Right cardiac atrium (tissue), 5 donors: ENCODE measurements at places on chromosomes 5 and 9. TPM values are rescaled to one million over a fixed set of nuclear protein-coding genes. Genes with fewer than 3 reads are reported as not detected.

- no peak for DNase-seq
Measured at GRCh38 chr5:69188811-69189161, 597 bp upstream of the CENPH start.

GRCh38 chr9:123488722-123489321, 132.8 kb downstream of the CRB2 start:
- no peak for DNase-seq

- no peak for DNase-seq
Measured at GRCh38 chr9:4548811-4549725, 58.8 kb downstream of the SLC1A1 start.

- DNase-seq, result no peak
Measured at GRCh38 chr5:122175852-122176251, 46.5 kb downstream of the ZNF474 start.

DNA sequence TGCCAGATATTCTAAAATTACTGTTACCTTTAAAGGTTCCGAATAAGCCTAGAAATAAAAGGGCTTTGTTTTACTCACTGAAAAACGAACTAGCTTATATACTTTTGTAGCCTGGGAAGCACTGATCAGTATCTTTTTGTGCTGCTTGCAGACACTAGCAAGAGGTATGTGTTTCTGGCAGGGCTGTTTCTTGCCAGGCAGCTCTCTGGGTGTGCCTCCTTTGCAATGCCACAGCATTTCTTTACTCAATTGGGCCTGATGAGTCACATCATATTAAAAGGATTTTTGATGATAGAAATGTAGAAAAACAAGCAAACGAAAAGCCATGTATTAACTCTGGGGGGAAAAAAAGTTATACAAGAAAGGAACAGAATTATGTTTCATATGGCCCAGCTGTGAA, 35.6 kb downstream of the CD180 start:
- DNase-seq, result no peak

DNA sequence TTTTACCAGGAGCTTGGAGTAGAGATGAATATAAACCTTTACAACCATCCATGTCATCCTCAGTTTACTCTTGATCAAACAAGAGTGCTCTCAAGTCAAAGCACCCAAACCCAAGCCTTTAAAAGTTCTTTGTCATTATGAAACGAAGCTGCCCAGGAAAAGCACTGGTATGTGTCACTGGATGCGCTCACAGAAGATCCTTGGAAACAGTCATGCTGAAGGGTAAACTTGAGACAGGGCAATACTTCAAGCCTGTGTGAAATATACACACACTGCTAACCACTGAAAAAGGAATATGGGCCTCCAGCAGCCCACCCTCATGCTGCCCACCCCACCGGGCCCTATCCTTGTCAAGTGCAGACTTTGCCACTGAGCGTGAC, 84.5 kb downstream of the PRRT1B start:
- no peak for DNase-seq

GRCh38 chr5:126449751-126450271, 26.6 kb downstream of the GRAMD2B start:
- no peak for DNase-seq

GRCh38 chr5:117999939-118000549, 988.3 kb downstream of the DTWD2 start:
- no peak for DNase-seq

GRCh38 chr5:139787257-139787567, 8.4 kb upstream of the PSD2 start:
- DNase-seq, result no peak

Gene MYOZ3
- 4.0 TPM for total RNA-seq

Gene GPR21
- 1.0 TPM for total RNA-seq

Gene PCDHGA2
- 9.4 TPM for total RNA-seq

Gene PHYHD1
- 30.4 TPM for total RNA-seq
